ENCODE measurements at places on chromosomes 2 and 18.

DNA sequence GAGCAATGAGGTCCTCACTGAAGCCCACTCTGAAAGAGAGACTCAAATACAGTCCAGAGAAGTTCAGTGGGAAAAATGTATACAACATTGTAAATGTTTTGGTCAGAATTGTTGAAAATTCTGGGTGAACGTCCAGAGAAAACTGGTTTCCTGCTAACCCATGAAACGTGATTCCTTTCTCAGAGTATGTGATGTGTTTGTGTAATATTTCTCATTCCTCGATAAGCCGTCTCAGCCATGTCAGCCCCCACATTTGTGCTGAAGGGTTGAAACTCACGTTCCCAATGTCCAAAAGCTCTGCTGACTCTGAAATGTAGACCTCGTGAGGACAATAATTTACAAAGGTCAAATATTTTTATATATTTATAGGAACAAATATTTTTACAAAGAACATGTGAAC is 51.6 kb downstream of the BMP10 start:
- no peak for DNase-seq

DNA sequence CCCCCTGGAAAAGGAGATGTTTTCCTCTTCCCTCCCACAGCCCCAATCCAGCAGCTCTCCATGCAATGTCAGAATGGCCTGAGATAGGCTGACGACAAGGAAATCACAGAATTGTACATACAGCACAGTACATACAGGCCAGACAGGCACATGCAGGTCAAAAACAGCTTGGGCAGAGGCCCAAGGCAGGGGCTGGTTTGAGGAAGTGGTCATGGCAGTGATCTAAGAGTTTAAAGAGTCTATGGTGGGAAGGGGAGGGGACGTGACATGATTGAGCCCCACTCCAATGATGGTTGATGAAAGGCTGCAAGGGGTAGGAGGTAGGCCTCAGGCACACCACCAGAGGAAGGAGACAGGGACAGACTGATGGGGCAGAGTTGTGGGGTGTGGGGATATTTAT is 4.3 kb downstream of the DCTN1 start:
- no peak for DNase-seq

DNA sequence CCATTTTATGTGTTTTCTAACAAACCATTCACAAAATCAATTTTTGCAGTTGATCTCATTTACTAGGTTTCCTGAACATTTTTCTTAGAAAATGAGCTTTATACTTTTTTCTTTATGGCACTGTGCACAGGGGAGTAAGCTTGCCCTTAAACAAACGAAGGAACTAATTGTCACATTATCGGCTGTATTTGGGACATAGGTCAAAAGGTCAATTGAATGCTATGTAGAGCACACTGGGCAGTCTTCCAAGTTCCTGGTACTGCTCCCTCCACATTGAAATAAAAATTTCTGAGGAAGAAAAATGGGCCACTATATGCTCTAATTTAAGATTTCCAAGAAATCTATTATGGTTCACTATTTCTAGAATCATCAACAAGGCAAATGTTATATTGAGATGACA is 93.6 kb upstream of the TMEFF2 start:
- DNase-seq: no peak

- DNase-seq: no peak
Observed at GRCh38 chr2:223797037-223797436, 40.3 kb downstream of the AP1S3 start.

GRCh38 chr2:172409042-172409441 is 18.3 kb upstream of the ITGA6 start:
- no peak for DNase-seq

DNA sequence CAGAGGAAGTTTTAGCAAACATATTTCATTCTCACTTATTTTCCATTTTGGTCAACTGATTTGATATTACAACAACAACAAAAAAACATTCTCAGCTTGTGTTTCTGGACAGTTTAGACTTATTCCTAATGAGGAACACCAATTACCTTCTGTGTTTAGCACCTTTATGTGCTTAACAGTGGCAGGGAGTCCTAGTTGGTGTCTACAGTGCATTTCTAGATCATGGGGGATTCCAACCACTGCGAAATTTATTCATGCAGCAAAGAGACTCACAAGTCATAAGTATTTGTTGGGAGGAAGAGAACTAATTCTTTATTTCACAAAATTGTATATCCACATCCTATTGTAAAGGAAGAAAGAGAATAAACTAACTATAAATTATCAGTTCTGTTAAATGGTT is 4.2 kb downstream of the ARHGAP28 start:
- no peak for DNase-seq

- no peak for DNase-seq
Observed at GRCh38 chr2:177171418-177171865, 41.2 kb upstream of the HNRNPA3 start.

All from esophagus muscularis mucosa (tissue), 4 donors.